Stimulated activated CD8-positive, alpha-beta memory T cell treated with anti-CD3 and anti-CD28 coated beads, Interleukin-4, amount 100 ng/mL, for 1 hour (primary cell): ENCODE measurements at places on chromosomes 1 and 21.

- no peak for DNase-seq
Measured at GRCh38 chr1:151819976-151820623, 11.5 kb downstream of the RORC start.

- DNase-seq = no peak
Measured at GRCh38 chr1:91913018-91913417, 27.1 kb upstream of the TGFBR3 start.

DNA sequence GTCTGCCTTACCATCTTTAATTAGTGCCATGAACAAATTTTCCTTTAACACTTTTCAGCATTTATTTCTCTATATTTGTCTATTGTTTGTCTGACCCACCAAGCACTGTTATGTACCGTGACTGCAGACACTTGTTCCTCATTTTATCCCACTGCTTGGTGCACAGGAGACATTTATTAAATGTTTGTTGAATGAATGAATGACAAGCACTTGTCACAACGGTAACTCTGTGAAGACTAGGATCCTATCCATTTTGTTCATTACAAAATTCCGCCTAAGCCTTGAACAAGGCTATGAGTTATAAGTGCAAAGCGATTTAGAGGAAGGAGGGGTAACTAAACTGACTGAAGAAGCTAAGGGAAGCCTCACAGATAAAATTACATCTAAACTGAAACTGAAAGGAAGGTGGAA is 379 bp upstream of the STRIP1 start:
- DNase-seq = no peak

GRCh38 chr1:119917304-119918055 is 21.2 kb upstream of the ADAM30 start:
- DNase-seq = no peak

- no peak for DNase-seq
Measured at GRCh38 chr21:42401154-42401553, 2.5 kb upstream of the UBASH3A start.

- no peak for DNase-seq
Measured at GRCh38 chr1:202599669-202600431, 110.4 kb downstream of the SYT2 start.

DNA sequence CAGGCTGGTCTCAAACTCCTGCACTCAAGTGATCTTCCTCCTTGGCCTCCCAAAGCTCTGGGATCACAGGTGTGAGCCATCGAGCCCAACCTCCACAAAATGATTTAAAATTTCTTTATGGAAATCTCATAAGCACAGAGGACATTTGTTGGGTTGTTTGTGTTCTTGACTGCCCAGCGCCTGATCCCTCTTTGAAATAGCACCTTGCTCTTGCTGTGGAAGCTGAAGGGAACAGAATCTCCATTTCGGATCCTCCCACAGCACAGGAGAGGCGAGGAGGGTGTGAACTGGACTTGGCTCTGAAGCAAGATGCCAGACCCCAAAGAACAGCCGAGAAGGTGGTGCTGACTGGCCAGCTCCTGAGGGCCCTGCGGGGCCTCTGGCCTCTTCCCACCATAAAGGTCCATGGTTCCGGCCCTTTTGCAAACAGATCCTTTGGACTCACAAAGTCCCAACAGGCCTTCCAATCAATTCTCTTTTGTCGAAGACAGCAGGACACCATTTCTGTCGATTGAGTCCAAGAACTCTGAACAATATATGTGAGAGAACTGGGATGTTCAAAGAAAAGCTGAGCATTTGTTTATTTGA is 45.6 kb upstream of the COA6 start:
- no peak for DNase-seq

- DNase-seq = no peak
Measured at GRCh38 chr1:67336157-67336556, 28.5 kb downstream of the IL12RB2 start.

DNA sequence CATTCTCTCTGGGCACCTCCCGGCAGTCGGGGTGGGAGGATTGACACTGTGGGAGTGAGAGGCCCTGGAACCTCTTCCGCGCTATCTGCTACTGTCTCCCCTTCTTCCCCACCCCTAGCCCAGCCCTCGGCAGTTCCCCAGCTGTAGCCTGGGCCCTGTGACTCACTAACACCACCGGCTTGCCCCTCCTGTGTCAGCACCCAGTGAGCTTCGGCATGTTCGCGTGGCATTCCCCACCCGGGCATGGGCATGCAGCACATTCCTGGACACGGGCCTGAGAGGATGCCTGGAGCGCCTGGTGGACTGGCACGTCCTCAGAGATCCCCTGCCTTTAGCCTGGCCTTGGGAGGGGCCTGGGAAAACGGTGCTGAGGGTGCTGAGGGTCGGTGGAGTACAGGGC is 1.3 kb downstream of the CDK18 start:
- DNase-seq = no peak

DNA sequence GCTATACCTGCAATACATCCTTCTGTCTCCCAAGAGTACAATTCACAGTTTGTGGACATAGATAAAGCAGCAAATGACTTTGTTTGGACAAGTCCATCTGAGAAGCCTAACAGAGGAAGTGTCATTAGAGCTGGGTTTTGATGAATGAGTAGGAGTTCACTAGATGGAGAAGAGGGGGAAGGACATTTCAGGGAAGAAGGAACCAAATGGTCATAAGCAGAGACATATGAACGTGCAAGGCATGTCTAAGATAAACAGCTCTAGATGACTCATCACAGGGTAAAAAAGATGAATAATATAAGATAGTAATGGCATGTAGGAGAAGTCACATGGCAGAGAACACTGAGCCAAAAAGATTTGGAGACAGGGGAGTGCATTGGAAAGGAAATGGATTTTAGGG is 54.5 kb downstream of the HMGB4 start:
- no peak for DNase-seq

GRCh38 chr1:117607471-117607870 is 1.6 kb downstream of the TENT5C start:
- peak; percentile 11 for DNase-seq
